ENCODE measurements at places on chromosomes 1 and 21.

DNA sequence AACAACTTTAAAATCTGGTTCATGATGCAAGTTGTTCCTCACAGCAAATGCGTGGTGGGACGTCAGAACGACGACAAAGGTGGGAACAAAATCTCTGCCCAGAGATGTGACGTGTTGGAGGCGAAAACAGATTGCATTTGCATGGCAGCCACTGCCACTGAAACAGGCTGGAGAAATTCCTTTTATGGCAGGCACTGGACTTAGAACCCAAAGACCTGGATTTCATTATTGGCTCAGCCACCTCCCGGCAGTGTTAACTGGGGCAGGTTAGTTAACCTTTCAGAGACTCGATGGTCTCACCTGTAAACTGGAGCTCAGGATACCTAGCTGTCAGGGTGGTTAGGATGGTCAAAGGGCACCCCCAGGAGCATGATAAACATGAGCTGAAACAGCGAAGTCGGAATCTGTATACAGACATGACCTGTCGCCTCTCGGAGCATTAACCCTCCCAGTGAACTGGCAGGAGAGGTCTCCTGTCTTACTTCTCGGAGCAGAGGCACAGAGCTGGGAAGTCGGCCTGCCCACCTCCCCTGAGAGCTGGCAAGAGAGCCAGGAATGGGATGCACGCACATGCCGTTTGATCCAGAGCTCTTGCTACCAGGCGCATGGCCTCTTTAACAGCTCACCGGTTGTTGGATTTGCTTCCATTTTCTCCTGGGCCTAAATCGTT, 59.2 kb upstream of the TARBP1 start:
- no peak overlapping the region for H3K4me3 ChIP-seq
- H3K36me3 ChIP-seq = no peaks in the 10 kb centered on the region
- H3K27ac ChIP-seq = no peak overlapping the region
- no peak for DNase-seq
- H3K27me3 ChIP-seq = no peaks in the 10 kb centered on the region

GRCh38 chr1:47849005-47849521, 148.1 kb downstream of the TRABD2B start:
- no peak overlapping the region for H3K27ac ChIP-seq
- H3K4me1 ChIP-seq = no peaks in the 10 kb centered on the region
- H3K36me3 ChIP-seq = no peaks in the 10 kb centered on the region
- H3K4me3 ChIP-seq = no peak overlapping the region

DNA sequence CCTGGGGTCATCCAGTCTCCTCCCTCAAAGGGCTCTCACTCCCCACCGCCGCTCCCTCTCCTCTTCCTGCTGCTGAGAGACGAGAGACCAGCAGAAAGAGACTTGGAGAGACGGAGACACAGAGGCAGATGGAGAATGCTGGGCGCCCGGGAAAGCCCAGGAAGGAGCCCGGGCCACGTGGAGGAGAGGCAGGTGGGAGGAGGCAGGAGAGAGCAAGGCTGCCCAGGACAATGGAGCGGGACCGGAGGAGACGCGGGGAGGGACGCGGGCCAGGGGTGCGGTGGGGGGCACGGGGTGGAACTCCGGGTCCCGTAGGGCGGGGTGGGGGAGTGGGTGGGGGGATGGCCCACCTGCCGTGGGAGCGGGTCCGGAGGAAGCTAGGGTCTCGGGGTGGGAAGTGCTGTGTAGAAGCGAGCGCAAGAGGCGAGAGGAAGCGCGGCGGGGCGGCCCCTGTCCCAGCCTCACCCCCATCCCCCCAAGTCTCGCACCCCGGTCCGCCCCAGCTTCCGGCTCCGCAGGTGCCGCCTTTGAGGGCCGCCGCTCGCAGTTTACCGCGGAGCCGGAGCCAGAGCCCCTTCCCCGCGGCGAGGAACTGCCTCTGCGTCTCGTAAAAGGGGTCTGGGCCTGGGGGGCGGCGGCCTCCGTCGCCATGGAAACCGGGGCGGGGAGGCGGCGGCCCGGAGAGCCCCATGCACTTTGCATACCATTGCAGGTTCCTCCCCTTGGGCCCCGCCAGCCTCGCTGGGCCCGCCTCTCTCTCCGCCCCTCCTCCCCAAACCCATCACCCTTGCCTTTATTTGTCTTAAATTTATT, 11.7 kb upstream of the EPHA2 start:
- H3K4me3 ChIP-seq = peak overlapping the region; percentile 57
- H3K27me3 ChIP-seq = peaks cover 23% of the 10 kb centered on the region
- H3K4me1 ChIP-seq = peaks cover 36% of the 10 kb centered on the region
- peak; percentile 70 for DNase-seq

DNA sequence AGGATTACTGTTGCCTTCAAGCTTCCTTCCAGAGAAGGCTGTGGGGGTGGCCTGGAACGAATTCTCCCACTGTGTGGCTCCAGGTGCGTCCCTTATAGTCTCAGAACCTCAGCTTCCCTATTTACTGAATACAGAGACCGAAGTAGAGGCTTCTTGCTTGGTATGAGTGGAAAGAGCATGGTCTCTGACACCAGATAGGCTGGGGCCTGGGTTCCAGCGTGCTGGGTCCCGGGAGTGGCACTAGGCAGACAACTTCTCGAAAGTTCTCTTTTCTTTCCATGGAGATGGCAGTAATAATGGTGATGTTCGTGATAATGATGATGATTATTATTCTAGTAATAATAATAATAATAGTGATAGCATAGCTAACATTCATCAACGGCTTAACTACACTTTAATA, 161.7 kb downstream of the PTPRU start:
- H3K4me1 ChIP-seq = no peaks in the 10 kb centered on the region
- no peaks in the 10 kb centered on the region for H3K36me3 ChIP-seq
- no peak for DNase-seq
- H3K27ac ChIP-seq = no peak overlapping the region

DNA sequence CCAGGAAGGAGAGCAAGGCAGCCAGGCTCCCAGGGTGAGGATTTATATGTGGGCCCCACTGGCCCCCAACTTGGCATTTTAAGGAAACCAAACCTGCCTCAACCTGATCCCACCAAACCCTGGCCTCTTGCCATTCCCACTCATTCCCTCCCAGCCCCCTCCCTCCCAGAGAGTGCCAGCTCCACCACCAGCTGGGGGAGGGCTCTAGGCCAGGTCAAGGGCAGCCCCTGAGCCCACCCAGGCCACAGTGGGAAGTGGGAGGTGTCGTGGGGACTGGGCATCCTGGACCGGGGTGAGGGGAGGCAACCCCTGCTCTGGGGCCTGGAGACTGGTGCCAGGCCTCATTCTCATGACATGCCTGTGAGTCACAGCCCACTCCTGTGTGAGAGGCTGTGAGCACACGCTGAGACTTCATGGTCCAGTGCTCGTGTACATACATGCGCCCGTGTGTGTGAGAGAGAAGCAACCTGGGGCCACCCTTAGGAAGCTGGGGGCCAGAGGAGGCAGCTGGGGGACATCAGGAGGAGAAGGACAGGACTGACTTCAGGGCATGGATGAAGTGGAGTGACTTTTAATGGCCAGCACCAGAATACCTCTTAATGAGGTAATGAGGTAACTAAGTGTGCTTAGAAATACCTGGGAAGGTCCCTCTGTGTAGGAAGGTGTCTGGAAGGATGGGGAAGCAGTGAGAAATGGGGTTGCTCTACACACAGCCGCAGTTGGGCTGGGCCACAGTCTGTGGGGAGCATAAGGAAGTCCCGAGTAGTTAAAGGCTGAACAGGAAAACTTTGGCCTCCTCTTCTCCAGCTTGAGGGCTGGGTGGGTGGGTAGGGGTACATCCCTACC, at the start of gene S100A2:
S100A2 (minus strand) TSS at position 316 of the 846 bp plus-strand sequence. CDS start 1,967 bp downstream, outside the sequence.
- peak; percentile 49 for DNase-seq
- H3K36me3 ChIP-seq = no peaks in the 10 kb centered on the region
- H3K4me3 ChIP-seq = peak within 1 kb of the TSS; percentile 68

DNA sequence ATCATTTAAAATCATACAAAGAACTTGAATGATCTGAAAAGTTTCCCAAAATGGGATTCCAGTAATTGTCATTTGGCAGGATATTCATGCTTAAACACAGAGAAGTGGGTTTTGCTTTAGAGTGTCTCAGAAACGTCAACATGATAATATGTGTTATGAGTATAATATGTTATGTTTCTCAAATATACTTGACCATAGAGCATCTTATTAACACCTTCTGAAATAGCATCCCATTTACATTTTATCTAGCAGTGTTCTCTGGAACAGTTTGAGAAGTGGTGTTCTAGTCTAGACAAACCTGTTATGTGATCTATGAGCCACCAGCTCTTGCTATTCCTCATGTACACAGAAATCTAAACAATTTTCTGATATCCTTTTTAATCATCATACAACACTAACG, 588.8 kb upstream of the PBX1 start:
- no peak overlapping the region for H3K4me3 ChIP-seq
- DNase-seq = no peak
- H3K27me3 ChIP-seq = no peaks in the 10 kb centered on the region
- H3K36me3 ChIP-seq = no peaks in the 10 kb centered on the region

GRCh38 chr1:59595774-59596173, 219.0 kb upstream of the HOOK1 start:
- DNase-seq = no peak
- H3K4me3 ChIP-seq = no peak overlapping the region
- no peak overlapping the region for H3K27ac ChIP-seq
- H3K4me1 ChIP-seq = no peaks in the 10 kb centered on the region

DNA sequence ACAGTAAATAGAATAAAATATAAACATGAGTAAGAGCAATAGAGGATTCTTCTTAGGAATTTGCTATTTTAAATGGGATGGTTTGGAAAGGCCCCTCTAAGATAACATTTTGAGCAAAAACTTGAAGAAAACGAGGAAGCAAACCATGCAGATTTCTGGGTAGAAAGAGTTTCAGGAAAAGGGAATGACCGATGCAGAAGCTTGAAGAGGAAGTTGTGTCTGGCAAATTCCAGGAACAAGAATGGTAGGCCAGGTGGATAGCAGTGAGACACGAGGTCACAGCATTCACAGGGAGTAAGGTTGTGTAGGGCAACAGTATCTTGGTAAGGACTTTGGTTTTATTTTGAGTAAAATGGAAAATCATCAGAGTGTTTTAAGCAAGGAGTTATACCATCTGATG, 108.9 kb downstream of the PEX14 start:
- no peaks in the 10 kb centered on the region for H3K27me3 ChIP-seq
- peaks cover 6% of the 10 kb centered on the region for H3K4me1 ChIP-seq
- no peak for DNase-seq
- no peak overlapping the region for H3K4me3 ChIP-seq
- no peak overlapping the region for H3K27ac ChIP-seq

DNA sequence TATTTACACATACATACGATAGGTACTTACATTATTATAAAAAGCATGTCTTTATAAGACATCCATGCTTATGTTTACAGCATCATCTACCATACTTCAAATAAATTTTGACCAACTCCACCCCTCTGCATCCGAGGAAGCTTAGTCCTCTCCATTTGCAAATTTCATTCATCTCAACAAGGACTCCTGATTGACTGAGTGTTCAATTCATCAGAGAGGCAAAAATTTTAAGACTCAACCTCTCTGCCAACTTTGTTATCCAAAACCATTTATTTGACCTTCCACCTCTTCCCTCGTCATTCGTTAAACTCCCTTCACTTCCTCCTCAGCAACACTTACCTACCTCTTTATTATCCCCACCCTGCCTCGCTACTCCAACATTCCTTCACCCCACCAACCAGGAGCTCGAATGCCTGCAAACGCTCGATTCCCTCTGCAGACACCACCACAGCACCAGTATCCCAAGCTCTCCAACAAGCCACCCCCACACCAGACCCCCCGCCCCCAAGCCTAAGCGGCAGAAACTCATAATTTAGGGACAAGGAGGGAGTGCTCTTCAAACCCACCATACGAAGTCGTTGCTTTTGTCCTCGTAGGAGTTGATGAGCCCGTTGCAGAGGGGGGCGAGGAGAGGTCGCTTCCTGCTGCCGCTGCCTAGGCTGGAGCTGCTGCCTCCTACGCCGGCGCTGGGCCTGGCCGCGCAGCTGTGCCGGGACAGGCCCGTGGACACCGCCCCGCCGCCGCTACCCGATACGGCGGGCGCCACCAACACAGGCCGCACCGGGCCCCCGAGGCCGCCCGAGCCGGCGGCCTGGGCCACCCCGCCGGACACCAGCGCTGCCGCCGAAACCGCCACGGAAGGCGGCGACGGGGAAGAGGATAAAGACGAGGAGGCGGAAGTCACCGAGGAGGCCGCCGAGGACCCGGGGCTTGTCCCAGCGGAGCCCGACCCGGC, 803 bp downstream of the COP1 start:
- DNase-seq = peak; percentile 62
- H3K4me1 ChIP-seq = peaks cover 24% of the 10 kb centered on the region
- H3K27me3 ChIP-seq = no peaks in the 10 kb centered on the region
- peak overlapping the region; percentile 96 for H3K27ac ChIP-seq

DNA sequence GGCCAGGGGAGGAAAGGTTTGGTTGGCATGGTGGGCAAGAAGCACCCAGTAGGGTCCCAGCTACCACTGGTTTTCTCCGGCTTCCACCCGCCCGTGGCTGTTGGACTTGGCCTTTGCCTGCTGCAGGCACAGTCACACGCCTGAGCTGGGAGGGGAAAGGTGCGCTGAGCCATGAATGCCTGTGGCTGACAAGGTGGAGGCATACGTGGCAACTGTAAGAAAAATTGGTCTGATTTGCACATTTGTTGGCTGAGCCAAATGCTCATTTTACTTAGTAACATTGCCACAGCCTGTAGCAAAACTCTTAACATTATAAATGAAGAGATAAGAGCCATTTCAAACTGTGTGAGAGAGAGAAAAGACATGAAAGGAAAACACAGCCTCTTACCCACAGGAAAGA, 191.6 kb downstream of the PTPRC start:
- no peaks in the 10 kb centered on the region for H3K36me3 ChIP-seq
- peaks cover 9% of the 10 kb centered on the region for H3K4me1 ChIP-seq
- H3K27me3 ChIP-seq = no peaks in the 10 kb centered on the region
- no peak overlapping the region for H3K27ac ChIP-seq

DNA sequence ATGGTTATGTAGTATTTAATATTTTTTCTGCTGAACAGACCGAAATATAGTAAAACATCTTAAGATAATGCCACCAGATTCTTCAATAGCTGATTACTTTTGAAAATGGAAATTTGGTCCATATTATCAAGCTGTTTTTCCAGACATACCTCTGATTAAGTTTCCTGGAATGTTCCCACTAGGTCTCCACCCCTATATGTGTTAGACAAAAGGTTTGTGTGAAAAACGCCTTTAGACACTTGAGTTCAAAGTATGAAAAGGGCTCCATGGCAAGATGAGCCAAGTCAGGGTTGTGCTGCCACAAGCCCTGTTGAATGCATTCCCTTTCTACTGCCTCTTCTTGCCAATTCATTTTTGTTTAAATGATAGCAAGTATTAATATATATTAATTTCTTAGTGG, 52.7 kb downstream of the ZBTB17 start:
- no peak for DNase-seq
- H3K36me3 ChIP-seq = peaks cover 27% of the 10 kb centered on the region
- no peak overlapping the region for H3K27ac ChIP-seq
- H3K27me3 ChIP-seq = no peaks in the 10 kb centered on the region
- no peak overlapping the region for H3K4me3 ChIP-seq

DNA sequence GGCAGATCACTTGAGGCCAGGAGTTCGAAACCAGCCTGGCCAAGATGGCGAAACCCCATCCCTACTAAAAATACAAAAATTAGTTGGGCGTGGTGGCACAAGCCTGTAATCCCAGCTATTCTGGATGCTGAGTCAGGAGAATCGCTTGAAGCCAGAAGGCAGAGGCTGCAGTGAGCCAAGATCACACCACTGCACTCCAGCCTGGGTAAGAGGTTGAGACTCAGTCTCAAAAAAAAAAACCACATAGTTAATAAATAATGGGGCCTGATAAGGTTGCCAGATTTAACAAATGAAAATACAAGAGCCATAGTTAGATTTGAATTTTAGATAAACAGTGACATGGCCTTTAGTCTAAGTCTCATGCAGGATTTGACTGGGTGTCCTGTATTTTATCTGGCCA, 175.7 kb downstream of the ZZZ3 start:
- no peak overlapping the region for H3K4me3 ChIP-seq
- no peak overlapping the region for H3K27ac ChIP-seq
- H3K27me3 ChIP-seq = no peaks in the 10 kb centered on the region
- no peak for DNase-seq
- peaks cover 6% of the 10 kb centered on the region for H3K4me1 ChIP-seq
